ENCODE measurements at places on chromosomes 6 and 20. TPM values are rescaled to one million over a fixed set of nuclear protein-coding genes. Genes with fewer than 3 reads are reported as not detected.

- ATAC-seq: no peak
Observed at GRCh38 chr6:166966268-166966667, 9.9 kb upstream of the RNASET2 start.

- ATAC-seq: no peak
Observed at GRCh38 chr6:157967486-157967885, 14.2 kb upstream of the SYNJ2 start.

DNA sequence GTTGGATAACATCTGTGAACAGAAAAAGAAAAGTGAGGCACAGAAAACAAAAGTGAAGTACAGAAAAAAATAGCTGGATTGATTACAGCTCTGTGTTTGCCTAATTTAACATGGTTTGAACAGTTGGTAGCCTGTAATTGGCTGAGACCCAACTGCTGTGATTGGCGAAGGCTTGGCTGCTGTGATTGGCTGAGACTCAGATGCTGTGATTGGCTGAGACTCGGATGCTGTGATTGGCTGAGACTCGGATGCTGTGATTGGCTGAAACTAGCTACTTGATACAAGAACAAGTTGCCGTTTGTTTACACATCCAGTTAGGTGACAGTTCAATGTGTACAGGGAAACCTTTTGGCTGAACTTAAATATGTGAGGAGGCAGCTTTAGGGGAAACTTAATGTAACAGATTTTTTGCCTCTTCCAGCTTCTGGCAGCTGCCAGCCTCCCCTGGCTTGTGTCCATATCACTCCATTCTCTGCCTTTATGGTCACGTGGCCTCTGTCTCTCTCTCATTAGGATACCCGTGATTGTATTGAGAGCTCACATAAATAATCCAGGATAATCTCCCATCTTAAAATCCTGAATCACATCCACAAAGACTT is 223.4 kb upstream of the FOXA2 start:
- no peak for ATAC-seq

DNA sequence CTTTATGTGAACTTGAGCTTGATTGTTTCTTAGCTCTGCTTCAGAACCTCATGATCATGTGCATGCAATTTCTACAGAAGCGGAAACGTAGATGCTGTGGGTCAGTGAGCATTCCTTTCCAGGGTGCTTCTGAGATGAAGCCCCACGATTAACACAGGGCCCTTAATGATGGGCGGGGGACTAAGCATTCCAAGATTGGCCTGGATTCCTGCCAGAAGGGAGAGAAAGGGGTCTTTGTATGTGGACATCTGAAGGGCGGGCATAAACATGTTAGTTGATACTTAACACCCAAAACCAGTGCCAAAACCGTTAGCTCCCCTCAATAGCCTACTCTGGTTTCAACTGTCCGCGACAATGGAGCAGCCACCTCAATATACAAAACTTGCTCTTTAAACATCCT is 46.9 kb upstream of the POU3F2 start:
- no peak for ATAC-seq

- no peak for ATAC-seq
Observed at GRCh38 chr6:84515067-84515466, 249.3 kb downstream of the TBX18 start.

DNA sequence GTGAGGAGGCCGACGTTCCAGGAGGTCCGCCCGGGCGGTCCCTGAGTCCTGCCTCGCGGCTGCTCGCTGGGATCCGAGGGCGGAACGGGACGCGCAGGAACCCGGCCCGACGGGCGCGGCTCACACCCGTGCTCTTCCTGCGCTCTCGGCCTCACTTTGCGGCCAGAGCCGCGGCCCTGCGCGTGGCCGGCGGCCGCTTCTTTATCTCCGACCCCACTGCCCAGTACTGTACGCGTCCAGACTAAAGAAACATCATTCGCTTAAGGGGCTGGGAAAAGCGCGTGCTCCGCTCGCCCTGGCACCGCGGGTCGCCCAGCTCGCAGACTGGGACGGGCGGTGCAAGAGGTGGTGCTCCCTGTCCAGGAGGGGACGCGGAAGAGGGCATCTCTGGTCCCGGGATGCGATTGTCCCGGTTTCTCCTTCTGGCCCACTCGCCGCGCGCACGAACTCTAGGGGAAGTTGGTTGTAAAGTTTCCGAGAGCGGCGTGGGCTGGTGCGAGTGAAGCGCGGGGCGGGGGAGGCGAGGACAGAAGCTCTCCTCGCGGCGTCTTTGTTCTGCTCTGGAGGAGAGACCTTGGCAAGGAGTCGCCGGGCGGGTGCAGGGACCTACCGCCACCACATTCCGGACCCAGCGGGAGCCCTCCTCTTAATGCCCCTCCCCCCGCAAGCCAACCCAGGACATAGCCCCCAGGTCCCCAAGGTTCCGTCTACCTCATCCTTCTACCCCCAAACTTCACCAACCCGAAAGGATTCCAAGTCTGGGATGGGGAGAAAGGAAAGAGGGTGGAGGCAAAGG is 71.0 kb downstream of the SOX4 start:
- ATAC-seq: peak; percentile 44

DNA sequence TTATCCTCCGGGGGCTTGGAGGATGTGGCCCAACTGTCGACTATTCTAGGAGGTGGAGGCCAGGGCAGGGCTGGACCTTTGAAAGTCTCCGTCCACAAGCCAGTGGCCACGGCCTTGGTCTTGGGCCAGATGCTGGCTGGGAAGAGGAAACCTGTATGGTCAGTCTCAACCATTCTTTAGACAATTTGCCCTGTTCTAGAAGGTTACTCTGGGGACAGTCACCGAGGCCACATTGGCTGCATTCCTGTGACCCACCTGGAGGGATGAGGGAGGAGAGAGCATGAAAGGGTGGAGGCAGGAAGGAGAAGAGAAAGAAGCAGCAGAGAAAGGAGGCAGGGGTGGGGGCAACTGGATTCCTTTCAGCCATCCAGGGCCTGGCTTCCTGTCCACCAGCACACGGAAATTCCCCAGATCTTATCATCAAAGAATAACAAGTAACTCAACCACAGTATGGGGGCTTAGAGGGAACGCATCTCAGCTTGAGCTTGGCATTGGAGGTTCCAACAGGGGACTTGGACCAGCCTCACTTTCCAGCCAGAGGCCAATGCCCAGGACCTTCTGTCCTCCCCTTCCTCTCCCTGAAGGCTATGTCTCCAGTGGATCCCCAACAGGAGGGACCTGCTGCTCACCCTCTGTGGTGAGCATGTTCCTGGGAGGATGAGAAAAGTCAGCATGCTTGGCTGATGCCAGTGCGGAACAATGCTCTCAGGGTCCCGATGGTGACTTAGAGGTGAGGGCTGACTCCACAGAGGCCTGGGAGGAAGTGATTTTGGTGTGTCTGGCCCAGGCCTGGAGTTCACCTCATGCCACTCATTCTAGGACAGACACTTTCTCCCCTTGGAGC is 30.4 kb downstream of the TGM2 start:
- no peak for ATAC-seq

DNA sequence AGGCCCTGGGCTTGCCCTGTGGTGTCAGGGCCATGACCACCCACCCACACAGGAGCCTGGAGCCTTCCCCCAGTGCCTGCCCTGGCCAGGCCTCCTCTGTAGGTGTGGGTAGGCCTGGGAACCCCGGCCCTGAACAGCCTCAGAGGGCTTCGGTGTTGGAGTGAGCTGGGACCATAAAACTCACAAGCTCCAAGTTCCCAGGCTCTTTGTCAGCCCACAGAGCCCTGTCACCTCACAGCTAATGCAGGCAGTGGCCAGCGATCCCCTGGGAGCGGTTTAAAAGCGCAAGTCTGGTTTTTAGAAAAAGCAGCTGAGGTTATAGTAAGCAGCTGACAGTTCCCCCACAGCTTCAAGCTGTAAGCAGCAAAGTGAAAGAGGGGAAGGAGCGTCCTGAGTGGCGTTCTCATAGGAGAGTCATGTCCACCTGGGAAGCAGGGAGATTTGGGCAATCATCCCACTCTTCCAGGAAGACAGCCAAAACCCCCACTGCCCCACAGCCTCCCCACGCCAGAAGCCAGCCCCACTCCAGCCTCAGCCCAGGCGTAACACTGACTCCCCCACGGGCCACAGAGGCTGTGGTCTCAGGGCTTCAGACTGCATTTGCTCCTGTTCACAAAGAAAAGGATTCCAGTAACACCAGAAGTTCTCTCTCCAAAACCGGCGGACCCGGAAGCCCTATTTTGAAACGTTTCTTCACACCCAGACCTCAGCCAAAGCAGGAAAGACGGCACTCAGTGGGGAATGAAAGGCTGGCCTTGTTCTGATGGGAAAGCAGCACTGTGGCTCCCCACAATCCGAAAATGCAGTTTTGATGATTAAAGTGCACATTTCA is 34.3 kb upstream of the FOXC1 start:
- ATAC-seq: peak; percentile 27

DNA sequence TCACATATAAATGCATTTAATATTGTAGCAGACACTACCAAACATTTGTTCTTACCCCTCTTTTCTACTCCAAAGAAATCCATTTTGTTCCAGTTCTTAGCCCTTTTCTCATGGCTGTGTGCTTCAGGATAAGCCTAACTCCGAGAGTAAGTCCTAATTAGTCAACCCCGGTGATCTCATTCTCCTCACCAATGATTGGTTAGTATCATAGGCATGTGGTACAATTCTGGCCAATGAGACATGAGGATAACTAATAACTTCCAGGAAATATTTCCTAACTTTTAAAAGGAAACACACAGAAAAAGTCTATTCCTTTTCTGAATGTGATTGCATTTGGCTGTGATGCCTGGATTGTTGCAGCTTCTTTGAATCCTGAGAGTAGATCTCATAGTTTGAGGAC is 116.0 kb downstream of the GPR63 start:
- no peak for ATAC-seq

DNA sequence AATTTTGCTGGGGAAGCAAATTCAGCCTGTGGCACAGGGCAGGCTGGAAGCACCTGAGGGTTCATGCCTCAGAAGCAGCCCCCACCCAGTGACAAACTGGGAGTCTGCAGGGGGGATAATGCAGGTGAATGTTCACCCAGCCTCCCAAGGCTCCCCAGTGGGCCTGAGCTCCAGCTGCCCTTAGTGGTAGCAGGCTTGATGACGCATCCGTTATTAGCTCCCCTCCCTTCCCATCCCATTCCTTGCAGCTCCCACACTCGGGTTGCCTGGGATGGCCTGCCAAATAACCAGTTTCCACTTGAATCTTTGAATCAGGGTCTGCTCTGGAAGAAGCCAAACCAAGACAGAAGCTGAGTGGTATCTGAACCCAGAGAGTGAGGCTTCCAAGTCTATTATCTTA is 15.8 kb downstream of the KCNK15 start:
- no peak for ATAC-seq

DNA sequence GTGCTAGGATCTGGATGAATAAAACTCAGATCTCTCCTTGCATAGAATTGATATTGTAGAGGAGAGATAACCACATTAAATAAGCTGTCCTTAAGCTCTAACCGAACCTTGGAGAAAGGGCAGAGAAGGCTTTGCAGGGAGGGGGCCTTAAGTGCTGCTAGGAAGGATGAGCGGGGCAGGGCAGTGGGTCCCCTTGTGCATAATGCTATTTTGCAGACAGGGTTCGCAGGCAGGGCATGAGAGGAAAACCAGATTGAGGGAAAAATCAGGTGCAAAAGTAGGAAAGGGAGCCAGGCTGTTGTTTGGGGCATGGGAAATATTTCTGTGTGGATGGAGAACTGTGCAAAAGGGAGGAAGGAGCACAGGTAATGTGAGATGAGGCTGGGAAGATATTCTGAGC is 383.0 kb upstream of the JARID2 start:
- no peak for ATAC-seq

DNA sequence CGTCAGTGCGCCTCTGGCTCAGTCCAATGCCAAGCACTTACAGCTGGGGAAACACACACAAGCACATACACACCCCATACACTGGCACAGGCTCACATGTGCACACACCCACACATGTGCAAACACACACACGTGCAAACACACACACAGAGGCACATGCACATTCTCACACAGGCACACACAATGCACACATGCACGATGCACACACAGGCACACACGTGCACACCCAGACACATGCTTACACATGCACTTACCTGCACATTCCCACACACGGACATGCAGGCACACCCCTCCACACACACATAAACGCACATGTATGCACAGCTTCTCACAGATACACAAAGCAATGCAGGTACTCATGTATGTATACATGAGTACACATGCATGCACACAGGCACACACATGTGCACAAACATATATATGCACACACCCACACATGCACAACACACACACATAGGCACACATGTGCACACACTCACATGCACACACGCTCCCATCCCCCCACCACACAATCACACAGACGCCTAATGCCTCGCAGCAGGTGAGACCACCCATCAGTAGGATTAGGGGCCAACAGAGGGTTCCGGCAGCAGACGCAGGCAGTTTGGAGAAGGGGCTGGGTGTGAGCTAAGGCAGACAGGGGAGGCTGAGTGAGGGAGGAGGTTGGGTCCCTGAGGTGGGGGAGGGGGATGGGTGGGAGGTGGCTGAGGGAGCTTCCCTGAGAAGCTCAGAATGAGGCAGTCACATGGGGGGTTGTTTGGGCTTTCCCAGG is 71.2 kb upstream of the SLCO4A1 start:
- peak; percentile 9 for ATAC-seq

GRCh38 chr6:158415666-158416065 is 103.4 kb downstream of the TULP4 start:
- ATAC-seq: no peak

DNA sequence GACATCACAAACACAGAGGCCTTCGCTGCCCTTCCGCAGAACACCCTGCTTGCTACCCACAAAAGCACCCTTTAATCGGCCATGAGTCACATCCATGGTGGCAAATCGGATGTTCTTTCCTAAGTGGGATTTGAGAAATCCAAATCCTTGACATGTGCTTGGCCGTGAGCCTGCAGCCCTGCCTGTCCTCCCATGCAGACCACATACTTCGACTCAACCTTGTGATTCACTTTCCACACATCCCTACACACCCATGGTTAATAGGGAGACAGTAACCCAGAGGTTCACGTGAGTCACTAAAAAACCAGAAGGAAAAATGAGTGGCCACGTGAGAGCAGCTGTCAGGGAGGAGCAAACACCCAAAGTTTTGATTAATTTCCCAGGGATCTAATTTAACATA is 19.4 kb downstream of the RAMACL start:
- ATAC-seq: peak; percentile 92

DNA sequence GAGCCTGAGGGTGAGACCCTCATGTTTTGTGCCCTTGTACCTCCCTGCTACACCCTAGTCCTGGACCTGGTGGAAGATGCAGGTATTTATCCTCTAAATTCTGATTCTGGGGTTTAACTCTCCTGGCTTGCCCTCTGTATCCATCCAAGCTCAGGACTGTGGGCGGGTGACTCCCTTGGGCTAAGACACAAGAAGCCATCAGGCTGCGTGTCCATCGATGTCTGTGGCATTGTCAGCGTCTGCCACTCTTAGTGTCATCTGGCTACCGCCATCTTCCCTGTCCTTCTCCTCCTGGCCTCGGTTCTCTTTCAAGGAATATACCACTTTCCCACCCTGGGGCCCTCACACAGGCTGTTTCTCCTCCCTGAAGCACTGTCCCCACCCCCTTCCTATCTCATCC is 28.9 kb upstream of the BLCAP start:
- ATAC-seq: no peak

The PLAGL1 gene
- 17.9 TPM for total RNA-seq

The DYNLT2 gene
- total RNA-seq: 0.84 TPM

The SHLD1 gene
- total RNA-seq: 6.4 TPM

The HLA-G gene
- total RNA-seq: 0.16 TPM

The OPN5 gene
- not detected for total RNA-seq

Data from esophagus mucosa (tissue), 1 donor.